ENCODE measurements at places on chromosomes 4 and X. TPM values are rescaled to one million over a fixed set of nuclear protein-coding genes. Genes with fewer than 3 reads are reported as not detected.

GRCh38 chr4:14096396-14096965, 469.0 kb upstream of the BOD1L1 start:
- H3K27me3 ChIP-seq = no peaks in the 10 kb centered on the region
- no peaks in the 10 kb centered on the region for H3K4me1 ChIP-seq
- no peaks in the 10 kb centered on the region for H3K36me3 ChIP-seq
- no peak overlapping the region for H3K4me3 ChIP-seq
- no peak overlapping the region for H3K27ac ChIP-seq

- no peaks in the 10 kb centered on the region for H3K4me1 ChIP-seq
- H3K4me3 ChIP-seq = no peak overlapping the region
- DNase-seq = no peak
- no peaks in the 10 kb centered on the region for H3K27me3 ChIP-seq
- H3K27ac ChIP-seq = no peak overlapping the region
These were observed 625 bp downstream of the RTL9 start for GRCh38 chrX:110359273-110359672.

- H3K4me3 ChIP-seq = no peak overlapping the region
- H3K4me1 ChIP-seq = no peaks in the 10 kb centered on the region
- no peak overlapping the region for H3K27ac ChIP-seq
- H3K27me3 ChIP-seq = no peaks in the 10 kb centered on the region
These were observed 106.8 kb upstream of the RAI2 start for GRCh38 chrX:17967888-17968287.

GRCh38 chr4:83609365-83609764, 73.5 kb downstream of the GPAT3 start:
- H3K36me3 ChIP-seq = no peaks in the 10 kb centered on the region
- H3K4me3 ChIP-seq = no peak overlapping the region
- H3K4me1 ChIP-seq = no peaks in the 10 kb centered on the region
- H3K27me3 ChIP-seq = no peaks in the 10 kb centered on the region

- H3K27me3 ChIP-seq = no peaks in the 10 kb centered on the region
- H3K27ac ChIP-seq = no peak overlapping the region
- H3K4me3 ChIP-seq = no peak overlapping the region
- DNase-seq = no peak
- H3K4me1 ChIP-seq = no peaks in the 10 kb centered on the region
- no peaks in the 10 kb centered on the region for H3K36me3 ChIP-seq
These were observed 1040.3 kb upstream of the PCDH10 start for GRCh38 chr4:132108784-132109183.

DNA sequence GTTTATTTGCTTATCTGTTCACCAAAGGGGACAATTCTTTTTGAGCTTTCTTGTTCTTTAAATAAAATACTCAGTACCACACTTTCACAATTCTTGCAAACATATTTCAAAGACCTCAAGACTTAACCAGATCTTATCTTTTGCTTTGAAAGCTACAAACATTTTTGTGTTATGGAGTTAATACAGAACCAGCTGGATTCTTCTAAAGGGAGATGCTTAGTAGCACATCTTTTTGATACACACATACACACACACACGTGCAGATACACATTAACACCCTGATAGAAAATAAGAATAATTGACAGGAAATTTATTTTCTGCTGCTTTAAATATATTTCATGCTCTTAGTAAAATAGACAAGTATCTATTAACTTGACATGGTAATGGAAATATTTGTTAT, 379.1 kb downstream of the SH2D1A start:
- no peaks in the 10 kb centered on the region for H3K4me1 ChIP-seq
- H3K36me3 ChIP-seq = no peaks in the 10 kb centered on the region
- no peak for DNase-seq
- no peak overlapping the region for H3K4me3 ChIP-seq
- H3K27ac ChIP-seq = no peak overlapping the region
- H3K27me3 ChIP-seq = no peaks in the 10 kb centered on the region

- H3K27ac ChIP-seq = no peak overlapping the region
- no peaks in the 10 kb centered on the region for H3K4me1 ChIP-seq
- H3K36me3 ChIP-seq = no peaks in the 10 kb centered on the region
- H3K4me3 ChIP-seq = no peak overlapping the region
These were observed 14.7 kb upstream of the RBMXL3 start for GRCh38 chrX:115174548-115174947.

GRCh38 chr4:112003231-112003907, 141.9 kb upstream of the FAM241A start:
- H3K4me3 ChIP-seq = no peak overlapping the region
- no peak for DNase-seq
- H3K27me3 ChIP-seq = no peaks in the 10 kb centered on the region
- no peaks in the 10 kb centered on the region for H3K36me3 ChIP-seq
- H3K4me1 ChIP-seq = no peaks in the 10 kb centered on the region

DNA sequence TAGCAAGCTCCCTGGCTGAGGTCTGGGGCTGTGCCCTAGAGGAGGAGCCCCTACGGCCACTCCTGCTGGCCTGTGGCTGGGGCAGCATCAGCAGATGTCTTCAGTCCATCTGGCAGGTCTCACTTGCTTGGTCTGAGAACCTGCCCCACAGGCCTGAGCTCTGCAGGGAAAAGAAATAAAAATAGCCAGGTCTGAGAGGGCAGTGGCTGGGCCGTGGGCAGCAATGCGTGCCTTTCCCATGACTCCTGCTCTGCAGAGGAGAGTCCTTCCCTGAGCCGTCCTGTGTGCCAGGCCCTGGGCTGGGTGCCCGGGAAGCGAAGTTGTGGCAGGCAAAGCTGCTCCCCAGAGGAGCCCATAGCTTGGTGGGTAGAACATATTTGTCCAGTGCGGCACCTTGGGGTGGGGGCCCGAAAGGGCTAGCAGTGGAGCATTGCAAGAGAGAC, 11.3 kb upstream of the KIAA0232 start:
- peaks cover 17% of the 10 kb centered on the region for H3K4me1 ChIP-seq
- no peak for DNase-seq
- no peak overlapping the region for H3K27ac ChIP-seq
- no peaks in the 10 kb centered on the region for H3K36me3 ChIP-seq

DNA sequence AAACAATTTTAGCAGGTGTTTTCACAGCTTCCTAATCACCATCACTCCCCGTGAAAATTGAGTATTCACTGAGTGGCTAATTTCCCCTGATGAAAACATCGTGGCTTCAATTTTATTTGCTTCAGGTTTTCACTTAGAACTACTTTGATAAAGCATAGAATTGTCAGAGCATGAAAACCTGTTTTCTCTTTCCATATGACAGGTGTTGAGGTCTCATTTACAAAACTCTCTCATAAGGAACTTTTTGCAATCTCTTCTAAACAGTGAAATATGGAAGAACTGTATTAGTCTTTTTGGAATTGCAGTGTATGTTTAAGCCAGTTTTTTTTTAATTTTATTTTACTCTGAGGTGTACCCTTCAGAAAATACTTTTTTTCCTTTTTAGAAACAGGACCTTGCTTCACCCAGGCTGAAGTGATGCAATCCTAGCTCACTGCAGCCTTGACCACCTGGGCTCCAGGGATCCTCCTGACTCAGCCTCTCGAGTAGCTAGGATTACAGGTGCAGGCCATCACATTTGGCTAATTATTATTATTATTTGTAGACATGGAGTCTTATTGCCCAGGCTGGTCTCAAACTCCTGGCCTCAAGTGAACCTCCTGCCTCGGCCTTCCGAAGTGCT, 111.2 kb upstream of the RAPGEF2 start:
- H3K36me3 ChIP-seq = no peaks in the 10 kb centered on the region
- H3K4me1 ChIP-seq = no peaks in the 10 kb centered on the region
- DNase-seq = no peak
- H3K27me3 ChIP-seq = no peaks in the 10 kb centered on the region
- no peak overlapping the region for H3K27ac ChIP-seq
- H3K4me3 ChIP-seq = no peak overlapping the region

- no peaks in the 10 kb centered on the region for H3K4me1 ChIP-seq
- no peak for DNase-seq
- H3K27me3 ChIP-seq = no peaks in the 10 kb centered on the region
These were observed 134.7 kb downstream of the SH3BGRL start for GRCh38 chrX:81336455-81337152.

- peaks cover 9% of the 10 kb centered on the region for H3K4me1 ChIP-seq
- peak; percentile 90 for DNase-seq
- H3K4me3 ChIP-seq = peak within 1 kb of the TSS; percentile 59
- H3K36me3 ChIP-seq = no peaks in the 10 kb centered on the region
- H3K27ac ChIP-seq = peak within 1 kb of the TSS; percentile 83
These were observed at the start of gene PORCN for GRCh38 chrX:48508400-48509244. PORCN (plus strand) TSS chrX:48508992; CDS start chrX:48509821, 829 bp downstream.

GRCh38 chr4:74255096-74255495, 53.2 kb upstream of the EPGN start:
- H3K36me3 ChIP-seq = no peaks in the 10 kb centered on the region
- H3K27me3 ChIP-seq = no peaks in the 10 kb centered on the region
- H3K4me3 ChIP-seq = no peak overlapping the region
- H3K27ac ChIP-seq = no peak overlapping the region
- peaks cover 5% of the 10 kb centered on the region for H3K4me1 ChIP-seq

DNA sequence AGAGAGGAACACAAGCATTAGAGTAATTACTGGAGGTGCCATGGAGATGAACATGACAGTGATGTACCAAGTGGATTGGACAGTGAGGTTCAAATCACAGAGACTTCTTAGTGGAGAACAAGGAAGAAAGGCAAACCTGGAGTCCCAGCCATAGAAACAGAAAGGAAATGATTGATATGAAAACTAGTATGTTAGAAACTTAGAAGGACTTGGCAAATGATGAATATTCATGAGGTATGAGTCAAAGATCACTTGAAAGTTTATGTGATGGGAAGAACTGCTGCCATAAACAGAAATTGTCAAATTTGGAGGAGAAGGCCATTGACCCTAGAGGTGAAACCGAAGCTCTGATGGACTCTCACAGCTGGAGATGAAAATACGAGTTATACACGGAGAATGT, 88.2 kb downstream of the PHOX2B start:
- no peak overlapping the region for H3K27ac ChIP-seq
- H3K36me3 ChIP-seq = no peaks in the 10 kb centered on the region
- no peak overlapping the region for H3K4me3 ChIP-seq

- no peak overlapping the region for H3K27ac ChIP-seq
- H3K27me3 ChIP-seq = no peaks in the 10 kb centered on the region
- peaks cover 66% of the 10 kb centered on the region for H3K36me3 ChIP-seq
These were observed 48.6 kb downstream of the LRP2BP start for GRCh38 chr4:185346975-185347601.

DNA sequence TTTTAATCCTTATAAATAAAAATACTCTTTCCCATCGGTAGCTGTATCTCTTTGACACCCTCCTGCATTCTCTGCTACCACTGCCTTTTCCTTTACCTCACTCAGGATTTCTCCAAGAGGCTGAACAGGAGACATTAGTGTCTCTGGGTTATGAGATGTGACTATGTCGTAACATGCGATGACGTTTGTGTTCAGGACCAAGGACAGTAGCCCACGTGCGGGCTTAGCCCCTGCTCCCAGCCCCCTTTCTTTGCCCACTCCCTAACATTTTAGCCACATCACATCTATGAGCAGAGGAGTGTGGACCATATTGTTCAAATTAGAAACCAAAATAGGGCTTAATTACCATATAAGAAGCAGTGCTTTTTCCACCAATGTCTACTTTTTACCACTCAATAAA, 369.3 kb downstream of the FBXW7 start:
- no peaks in the 10 kb centered on the region for H3K27me3 ChIP-seq
- no peak overlapping the region for H3K27ac ChIP-seq
- H3K4me3 ChIP-seq = no peak overlapping the region
- no peaks in the 10 kb centered on the region for H3K36me3 ChIP-seq

DNA sequence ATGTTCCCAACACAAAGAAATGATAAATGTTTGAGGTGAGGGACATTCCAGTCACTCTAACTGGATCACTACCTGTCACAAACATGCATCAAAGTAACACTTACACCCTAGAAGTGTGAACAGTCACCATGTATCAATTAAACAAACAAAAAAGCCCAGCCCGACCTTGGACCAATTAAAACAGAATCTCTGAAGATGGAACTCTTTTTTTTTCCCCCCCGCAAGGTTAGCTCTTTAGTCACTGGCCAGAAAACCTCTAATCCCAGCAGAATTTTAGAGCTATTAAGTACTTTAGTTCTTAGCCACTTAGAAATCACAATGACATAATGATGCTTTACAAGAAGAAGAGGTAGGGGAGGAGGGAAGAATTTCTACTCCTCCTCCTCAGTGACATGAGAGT, 154.5 kb downstream of the PALLD start:
- H3K4me3 ChIP-seq = no peak overlapping the region
- peaks cover 10% of the 10 kb centered on the region for H3K4me1 ChIP-seq
- H3K27me3 ChIP-seq = no peaks in the 10 kb centered on the region
- no peaks in the 10 kb centered on the region for H3K36me3 ChIP-seq
- H3K27ac ChIP-seq = no peak overlapping the region
- no peak for DNase-seq

- peak; percentile 22 for DNase-seq
- H3K4me1 ChIP-seq = no peaks in the 10 kb centered on the region
- peaks cover 16% of the 10 kb centered on the region for H3K36me3 ChIP-seq
- H3K27me3 ChIP-seq = no peaks in the 10 kb centered on the region
- H3K27ac ChIP-seq = no peak overlapping the region
These were observed 48.2 kb downstream of the STK26 start for GRCh38 chrX:132071254-132071653.

DNA sequence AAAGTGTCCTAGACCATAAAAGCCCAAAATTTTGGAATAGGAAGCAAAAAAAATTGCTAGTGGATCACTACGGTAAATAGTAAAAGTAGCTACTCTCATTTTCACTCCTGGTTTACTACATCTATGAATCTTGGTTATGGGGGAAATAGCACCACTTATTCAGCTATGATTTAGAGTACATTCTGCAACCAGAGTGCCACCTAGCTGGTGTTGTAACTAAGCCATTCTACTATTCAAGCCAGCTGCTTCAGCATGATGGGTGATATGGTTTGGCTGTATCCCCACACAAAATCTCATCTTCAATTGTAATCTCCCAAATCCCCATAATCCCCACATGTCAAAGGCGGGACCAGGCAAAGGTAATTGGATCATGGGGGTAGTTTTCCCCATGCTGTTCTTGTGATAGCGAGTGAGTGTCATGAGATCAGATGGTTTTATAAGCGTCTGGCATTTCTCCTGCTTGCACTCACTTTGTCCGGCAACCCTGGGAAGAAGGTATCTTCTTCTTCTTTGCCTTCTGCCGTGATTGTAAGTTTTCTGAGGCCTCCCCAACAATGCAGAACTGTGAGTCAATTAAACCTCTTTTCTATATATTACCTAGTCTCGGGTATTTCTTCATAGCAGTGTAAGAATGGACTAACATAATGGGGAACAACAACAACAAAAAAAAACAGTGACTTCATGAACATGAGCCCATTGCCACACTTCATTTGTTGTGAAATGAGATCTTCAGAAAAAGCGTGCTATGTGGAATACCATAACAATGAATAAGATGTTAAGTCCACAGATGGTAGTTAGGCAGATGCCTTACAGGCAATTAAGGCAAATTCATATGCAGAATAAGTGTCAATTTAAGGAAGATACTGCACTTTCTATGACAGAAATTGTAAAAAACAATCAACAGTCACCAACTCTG, 280.1 kb downstream of the PABPC4L start:
- no peak overlapping the region for H3K4me3 ChIP-seq
- DNase-seq = no peak
- no peaks in the 10 kb centered on the region for H3K27me3 ChIP-seq

The KCNE5 gene
- polyA plus RNA-seq = not detected

The MAGEA1 gene
- not detected for polyA plus RNA-seq

The SASH3 gene
- polyA plus RNA-seq = 3.5 TPM

The ZBTB49 gene
- polyA plus RNA-seq = 1.2 TPM

The GPR78 gene
- not detected for polyA plus RNA-seq

All from stomach (tissue), 19 donors.